ENCODE measurements at places on chromosomes 12 and 14.
A peak's percentile ranks its signal among the peaks of the same experiment; 100 is the strongest.

- DNase-seq, result peak; percentile 80
Observed at GRCh38 chr14:76950055-76951020, 78.2 kb downstream of the IRF2BPL start.

DNA sequence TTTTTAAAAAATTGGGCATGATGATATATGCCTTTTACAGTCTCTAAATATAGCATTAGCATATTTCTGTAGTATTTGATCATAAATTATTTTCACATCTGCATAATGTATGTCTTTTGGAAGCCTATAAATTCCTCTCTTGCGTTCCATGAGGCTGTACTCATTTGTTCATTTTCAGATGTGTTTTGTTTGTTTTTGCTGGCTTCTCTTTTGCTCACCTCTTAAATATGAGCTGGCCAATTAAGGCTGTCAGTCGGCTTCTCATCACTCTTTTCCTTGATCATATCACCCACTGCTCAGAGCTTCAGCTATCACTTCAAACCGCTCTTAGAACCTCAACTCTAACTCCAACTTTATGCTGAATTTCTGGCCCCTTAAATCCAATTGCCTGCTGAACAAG, 6.6 kb downstream of the TMEM263 start:
- no peak for DNase-seq

DNA sequence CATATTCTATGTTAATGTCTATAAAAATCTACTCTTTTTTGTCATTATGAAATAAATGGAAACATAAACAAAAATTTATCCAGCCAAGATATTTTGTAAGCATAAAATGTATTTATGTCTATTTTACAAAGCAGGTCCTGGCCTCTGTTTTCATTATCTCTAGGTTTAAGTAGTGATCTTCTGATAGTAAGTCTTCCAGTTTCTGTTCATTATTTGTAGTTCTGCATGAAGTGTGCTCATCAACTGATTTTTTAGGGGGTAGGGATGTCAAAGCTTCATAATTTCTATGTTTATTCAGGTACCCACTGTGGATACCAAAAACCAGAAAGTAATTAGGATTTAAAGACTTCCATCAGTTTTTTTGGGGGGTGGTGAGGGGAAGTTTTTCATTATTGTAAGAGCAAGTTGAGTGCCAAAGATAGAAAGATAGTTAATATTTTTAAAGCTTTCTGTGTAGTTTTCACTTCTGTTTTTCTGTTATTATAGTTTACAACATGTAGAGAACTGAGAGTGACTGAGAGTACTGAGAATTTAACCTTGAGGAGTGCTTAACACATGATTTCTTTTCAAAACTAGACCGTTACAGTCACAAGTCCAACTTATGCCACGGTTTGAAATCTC, 30.6 kb upstream of the LMO3 start:
- DNase-seq, result no peak

DNA sequence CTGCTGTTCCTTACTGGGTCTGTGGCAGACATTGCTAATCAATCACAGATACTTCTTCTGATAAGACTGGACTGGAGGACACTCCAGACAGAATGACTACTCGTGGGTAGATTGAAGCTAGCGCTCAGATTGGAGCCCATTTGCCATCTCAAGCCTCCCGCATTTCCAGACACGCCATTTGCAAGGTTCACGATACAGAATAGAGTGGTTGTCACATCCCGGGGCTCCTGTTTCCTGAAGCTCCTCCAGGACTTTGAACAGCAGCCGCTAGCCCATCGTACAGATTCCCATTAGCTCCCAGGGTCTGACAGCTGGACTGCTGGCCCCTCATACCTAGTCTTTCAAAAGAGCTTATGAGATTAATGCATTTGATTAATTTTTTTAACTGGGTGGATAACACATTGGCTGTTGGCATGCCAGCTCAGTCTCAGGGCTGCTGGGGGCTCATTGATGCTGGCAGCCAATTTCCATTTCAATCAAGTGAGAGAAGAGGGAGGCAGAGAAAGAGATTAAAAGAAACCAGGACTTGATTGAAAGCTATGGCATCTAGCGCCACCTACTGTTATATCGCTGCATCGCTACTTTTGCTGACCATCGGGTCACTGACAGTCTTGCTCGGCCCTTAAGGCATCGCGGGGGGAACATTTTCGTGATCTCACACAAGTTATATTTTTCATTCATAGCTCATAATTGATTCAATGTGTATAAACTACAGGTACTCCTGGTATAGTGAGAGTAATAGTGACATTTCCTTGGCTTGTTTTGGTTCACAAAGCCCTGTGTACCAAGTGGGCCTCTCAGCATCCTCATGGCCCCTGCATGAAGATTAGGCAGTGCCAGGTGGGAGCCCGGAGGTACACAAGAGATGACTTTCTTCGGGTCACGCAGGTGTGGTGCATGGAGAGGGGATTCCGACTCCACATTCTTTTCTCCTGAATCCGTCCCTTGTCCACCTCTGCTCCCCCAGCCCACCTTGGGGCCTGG, 78.6 kb downstream of the CCDC60 start:
- DNase-seq, result peak; percentile 58

- no peak for DNase-seq
Observed at GRCh38 chr14:77286576-77286975, 15.6 kb upstream of the NGB start.

GRCh38 chr14:81222126-81222525, 1.4 kb upstream of the GTF2A1 start:
- DNase-seq, result no peak

GRCh38 chr12:9073076-9073475, 42.6 kb downstream of the A2M start:
- DNase-seq, result no peak

- DNase-seq, result peak; percentile 84
Observed at GRCh38 chr12:92539110-92539749, 163.6 kb upstream of the PLEKHG7 start.

GRCh38 chr14:68238976-68239375, 419.4 kb downstream of the RAD51B start:
- no peak for DNase-seq

DNA sequence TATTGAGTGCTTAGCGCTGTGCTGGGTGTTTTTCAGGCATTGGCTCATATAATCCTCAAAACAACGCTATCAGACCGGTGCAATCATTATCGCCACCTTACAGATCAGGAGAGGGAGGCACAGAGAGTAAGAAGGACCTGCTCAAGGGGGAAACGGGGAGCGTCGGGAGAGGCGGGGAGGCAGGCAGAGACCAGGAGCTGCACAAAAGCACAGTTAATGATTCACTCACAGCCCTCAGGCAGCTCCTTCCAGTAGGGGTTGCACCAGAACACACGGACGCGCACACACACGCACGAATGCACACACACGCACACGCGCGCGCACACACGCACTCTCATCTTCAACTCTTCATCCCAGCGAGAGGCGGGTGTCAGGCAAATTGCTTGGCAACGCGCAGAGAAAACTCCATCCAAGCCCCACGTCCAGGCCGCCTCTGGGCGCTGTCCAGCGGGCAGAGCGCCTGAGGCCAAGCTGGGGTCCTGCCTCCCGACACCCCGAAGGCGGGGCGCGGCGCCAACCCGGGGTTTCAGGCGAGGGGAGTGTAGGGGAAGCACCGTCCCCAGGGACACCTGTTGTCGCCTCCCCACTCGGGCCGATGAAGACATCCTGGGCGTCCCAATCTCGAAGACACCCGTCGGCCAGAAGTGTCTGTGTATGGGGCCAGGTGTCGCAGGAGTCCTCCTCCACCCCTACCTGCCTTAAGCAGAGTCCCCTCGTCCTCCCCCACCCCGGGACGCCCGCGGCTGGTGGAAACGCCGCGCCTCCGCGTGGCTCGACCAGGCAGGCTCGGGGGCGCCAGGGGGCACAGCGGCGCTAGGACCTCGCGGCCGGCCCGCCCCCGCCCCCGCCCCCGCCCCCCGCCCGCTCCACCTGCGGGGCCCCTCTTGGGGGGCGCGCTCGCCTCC, 35.5 kb upstream of the STON2 start:
- DNase-seq, result peak; percentile 50

- no peak for DNase-seq
Observed at GRCh38 chr12:9760699-9761418, at the start of gene CD69. Gene CD69, minus strand, starts transcription at chr12:9760901. Its CDS starts 81 bp downstream, at chr12:9760820.

GRCh38 chr12:52602552-52602951, 1.3 kb upstream of the KRT72 start:
- DNase-seq, result no peak

DNA sequence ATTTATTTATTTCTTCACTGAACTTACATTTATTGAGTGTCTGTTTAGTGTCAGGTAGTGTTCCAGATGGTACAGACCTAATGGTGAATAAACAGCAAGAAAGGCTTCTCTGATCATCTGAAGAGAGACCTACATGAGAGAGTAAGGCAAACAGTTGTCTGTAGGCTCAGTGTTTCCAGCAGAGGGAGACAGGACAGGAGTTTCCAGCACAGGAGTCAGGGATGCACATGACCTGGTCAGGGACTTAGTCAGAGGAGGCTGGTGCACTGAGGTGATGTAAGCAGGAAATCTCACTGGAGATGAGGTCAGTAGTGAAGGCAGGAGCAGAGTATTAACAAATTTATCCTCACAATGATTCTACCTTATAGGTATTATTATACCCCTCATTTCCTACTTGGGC, 233.2 kb downstream of the MDGA2 start:
- peak; percentile 2 for DNase-seq

- DNase-seq, result no peak
Observed at GRCh38 chr12:3263939-3264922, 187.1 kb downstream of the TSPAN9 start.

- DNase-seq, result peak; percentile 34
Observed at GRCh38 chr12:84619053-84619571, 293.5 kb downstream of the SLC6A15 start.

DNA sequence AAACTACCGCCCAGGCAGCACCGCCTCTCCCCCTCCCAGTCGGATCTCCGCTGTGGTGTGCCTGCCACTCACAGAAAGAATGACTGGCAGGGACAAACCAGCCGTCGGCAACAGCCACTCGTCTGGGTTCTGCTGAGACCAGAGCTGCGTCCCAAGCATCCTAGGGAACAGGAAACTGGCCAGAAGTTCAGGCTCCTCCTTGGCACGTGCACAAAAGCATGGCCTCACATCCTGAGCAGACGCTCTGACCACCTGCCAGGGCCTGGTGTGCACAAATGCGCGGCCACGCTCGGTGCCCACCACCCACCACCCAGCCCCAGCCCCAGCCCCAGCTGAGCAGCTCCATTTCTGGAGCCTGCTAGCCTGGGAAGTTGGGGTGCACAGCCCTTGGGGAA, 214.8 kb downstream of the DPF3 start:
- peak; percentile 48 for DNase-seq

GRCh38 chr12:52275686-52276085, 1.2 kb downstream of the KRT86 start:
- no peak for DNase-seq

- no peak for DNase-seq
Observed at GRCh38 chr14:36424478-36425102, 95.4 kb downstream of the NKX2-1 start.

- no peak for DNase-seq
Observed at GRCh38 chr14:103745424-103745823, 29.8 kb downstream of the ZFYVE21 start.

DNA sequence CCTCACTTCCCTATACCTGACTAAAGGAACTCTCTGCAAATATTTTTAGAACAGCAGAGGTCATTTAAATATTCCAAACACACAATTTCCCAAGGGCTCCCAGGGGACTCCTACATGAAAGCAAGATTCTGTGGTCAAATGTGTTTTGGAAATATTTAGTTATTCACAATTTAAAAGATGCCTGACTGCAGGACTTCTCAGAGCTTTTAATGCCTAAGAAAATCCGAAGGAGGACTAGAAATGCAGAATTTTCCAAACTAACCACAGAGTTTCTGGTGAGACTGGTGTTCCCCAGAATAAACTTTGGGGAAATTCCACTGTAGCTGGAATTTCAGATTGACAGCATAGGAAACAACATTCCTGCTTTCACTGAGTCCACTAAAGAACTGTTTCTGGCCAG, 84.8 kb upstream of the MAP1LC3B2 start:
- DNase-seq, result peak; percentile 44

GRCh38 chr14:85811340-85811739, 281.4 kb downstream of the FLRT2 start:
- DNase-seq, result no peak

- DNase-seq, result peak; percentile 92
Observed at GRCh38 chr14:51873221-51873893, 12.9 kb downstream of the GNG2 start.

DNA sequence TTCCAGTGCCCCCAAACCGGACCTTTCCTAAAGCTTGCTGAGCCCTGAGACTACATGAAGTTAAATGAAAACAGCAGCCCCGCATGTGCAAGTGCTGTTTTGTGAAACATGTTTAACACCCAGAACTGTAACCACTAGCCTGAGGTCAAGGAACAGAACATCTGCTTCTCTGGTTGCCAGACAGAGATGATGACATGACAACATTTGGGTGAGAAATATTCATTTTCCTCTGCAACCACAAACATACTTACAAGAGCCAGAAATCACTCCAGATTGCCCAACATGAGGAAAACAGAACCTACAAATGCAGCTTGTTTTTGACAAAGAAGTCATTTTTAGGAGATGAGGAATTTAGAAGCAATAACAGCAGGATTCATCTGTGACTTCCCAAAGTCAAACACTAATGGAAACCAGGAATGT, 110.4 kb downstream of the BCAT1 start:
- DNase-seq, result peak; percentile 88

- no peak for DNase-seq
Observed at GRCh38 chr12:120350576-120351350, 18.2 kb downstream of the MSI1 start.

DNA sequence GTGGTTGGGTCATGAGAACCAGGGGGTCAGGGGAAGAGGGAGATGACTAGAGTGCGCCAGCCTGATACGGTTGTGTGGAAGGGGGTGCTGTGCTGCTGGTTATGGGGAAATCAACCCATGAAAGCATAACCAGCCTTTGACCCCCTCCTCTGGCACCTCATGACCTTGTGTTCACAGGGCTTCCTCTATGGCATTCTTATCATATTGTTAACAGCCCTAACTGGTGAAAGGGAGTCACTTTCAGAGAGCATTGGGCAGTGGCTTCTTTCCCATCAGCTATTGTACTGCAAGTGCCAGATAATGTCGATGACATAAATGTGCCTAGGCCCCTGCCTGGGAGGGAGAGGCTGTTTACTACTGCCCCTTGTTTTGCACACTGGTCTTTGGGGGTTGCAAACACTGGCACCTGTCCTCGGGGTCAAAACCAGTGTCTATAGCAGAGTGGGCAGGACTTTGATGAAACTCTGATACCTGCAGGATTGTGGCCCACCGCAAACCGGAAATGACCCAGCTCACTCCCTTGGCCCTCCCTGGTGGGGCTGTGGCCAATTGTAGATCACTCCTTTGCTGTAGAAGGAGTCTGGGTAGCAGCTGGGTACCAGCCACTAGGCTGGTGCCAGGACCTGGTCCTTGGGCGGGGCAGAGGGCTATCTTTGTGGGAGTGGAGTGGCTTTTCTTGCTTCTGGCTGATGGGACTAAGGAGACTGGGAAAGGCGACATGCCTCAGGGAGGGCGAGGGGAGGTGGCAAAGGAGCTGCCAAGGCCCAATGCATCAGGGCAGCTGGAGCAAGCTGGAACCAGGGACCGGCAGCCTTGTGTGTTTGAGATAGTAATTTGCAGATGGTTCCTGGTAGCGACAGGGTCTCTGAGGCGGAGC, 634 bp upstream of the TMEM63C start:
- no peak for DNase-seq

DNA sequence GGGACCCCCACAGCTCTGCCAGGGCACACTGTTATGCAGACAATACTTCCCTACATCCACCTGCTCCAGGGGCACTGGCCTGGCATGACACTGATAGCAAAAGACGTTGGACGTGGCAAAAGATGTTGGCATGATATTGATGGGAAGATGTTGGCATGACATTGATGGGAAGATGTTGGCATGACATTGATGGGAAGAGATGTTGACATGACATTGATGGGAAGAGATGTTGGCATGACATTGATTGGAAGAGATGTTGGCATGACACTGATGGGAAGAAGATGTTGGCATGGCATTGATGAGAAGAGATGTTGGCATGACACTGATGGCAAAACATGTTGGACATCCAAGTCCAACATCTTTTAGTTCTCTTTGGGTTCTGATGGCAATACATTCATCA, 11.4 kb upstream of the DEGS2 start:
- no peak for DNase-seq
